ENCODE measurements at places on chromosomes 16 and 17.

GRCh38 chr17:20998571-20999043 lies 44.2 kb downstream of the USP22 start:
- DNase-seq = no peak

GRCh38 chr16:12747261-12747660 lies 56.4 kb downstream of the CPPED1 start:
- no peak for DNase-seq

DNA sequence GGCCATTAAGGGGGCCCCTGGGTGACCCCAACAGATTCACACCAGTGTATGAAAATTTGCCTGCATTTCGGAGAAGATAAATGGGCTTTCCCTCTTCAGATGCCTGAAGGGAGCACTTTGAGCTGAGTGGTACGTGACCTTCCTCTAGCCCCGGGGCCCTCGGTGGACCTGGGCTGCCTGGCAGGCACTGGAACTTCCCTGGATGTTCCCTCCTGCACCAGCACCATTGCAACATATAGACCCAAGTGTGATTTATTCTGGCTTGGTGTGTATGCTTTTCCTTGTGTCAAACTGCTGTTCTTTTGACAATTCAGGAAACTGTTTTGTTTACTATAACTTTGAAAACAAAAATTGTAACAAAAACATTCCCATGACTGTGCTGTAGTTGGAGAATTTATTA lies 93.8 kb downstream of the TNFRSF13B start:
- DNase-seq = no peak

DNA sequence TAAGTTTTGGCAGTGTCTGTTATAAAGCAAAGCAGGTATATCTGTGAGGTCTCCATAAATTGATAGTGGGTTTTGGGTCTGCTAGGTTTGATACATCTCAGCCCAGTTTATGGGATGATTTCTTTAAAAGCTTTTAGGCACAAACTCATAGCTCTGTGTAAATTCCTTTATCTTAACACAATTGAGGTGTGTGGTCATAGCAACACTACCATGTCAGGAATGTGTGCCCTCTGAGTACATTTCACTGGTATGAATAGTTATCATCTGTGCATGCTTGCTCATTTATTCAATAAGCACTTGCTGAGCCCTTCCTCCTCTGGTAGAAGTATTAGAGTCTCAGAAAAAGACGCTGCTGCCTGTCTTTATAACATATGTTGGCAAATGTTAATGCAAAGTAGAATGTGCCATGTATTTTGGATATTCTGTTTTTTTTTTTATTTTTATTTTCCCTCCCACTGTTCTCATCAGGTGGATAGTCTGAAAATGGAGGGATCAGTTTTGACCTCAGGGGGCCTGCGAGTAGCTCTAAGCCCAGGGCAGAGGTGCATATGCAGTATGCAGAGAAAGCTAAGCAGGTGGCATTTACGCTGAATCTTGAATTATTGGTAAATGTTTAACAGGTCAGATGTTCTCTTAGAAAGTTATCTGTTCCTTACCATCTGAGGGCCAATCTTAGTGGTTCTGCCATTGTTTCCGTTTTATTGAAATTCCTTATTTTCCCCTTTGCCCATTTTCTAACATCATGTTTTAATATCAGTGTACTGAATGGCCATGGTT lies 90.7 kb downstream of the WNT3 start:
- DNase-seq = no peak

- no peak for DNase-seq
Measured at GRCh38 chr17:59436900-59437299, 105.4 kb downstream of the YPEL2 start.

DNA sequence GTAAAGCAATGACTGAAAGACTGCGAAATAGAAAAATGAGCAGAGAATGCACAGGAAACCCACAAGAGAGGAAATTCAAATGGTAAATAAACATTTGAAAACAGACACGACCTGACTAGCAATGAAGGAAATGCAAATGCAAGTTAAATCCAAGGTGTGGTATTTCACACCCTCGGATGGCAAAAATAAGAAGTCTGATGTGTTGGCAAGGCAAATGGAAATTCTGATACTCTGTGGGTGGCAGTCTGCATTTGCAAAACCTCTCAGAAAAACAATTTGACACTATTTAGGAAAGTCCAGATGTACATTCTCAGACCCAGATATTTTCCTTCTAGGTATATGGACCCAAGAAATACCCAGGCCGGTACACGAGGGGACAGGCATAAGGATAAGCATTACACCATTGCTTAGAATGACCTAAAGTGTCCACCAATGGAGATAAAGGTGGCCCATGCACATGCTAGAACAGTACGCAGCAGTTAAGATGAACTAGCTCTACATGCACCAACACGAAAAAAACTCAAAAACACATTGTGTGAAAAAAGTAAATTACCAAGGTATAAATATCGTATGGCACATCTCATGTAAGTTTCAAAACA lies 116.7 kb downstream of the GAS7 start:
- no peak for DNase-seq

DNA sequence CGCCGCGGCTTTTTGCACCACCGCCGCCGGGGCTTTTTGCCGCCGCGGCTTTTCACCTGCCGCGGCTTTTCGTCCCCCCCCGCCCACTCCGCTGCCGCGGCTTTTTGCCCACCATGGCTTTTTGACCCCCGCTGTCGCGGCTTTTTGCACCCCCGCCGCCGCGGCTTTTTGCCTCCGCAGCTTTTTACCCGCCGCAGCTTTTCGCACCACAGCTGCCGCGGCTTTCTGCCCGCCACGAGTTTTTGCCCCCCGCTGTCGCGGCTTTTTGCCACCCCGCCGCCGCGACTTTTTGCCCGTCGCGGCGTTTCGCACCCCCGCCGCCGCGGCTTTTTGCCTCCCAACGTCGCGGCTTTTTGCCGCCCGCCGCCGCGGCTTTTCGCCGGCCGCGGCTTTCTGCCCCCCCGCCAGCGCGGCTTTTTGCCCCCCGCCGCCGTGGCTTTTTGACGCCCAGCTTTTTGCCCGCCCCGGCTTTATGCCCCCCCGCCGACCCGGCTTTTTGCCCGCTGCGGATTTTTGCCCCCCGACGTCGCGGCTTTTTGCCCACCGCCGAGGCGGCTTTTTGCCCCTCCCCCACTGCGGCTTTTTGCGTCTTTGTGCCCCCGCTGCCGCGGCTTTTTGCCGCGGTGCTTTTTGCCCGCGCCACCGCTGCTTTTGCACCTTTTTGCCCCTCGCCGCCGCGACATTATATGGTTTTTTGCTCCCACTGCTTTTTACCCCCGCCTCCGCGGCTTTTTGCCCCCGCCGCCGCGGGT lies 1343.6 kb downstream of the TP53TG3F start:
- no peak for DNase-seq

GRCh38 chr16:85967111-85967510 lies 68.1 kb downstream of the IRF8 start:
- no peak for DNase-seq

GRCh38 chr17:72338847-72339790 lies 218.3 kb downstream of the SOX9 start:
- DNase-seq = no peak

- no peak for DNase-seq
Measured at GRCh38 chr16:57343221-57343620, 15.4 kb upstream of the CCL22 start.

DNA sequence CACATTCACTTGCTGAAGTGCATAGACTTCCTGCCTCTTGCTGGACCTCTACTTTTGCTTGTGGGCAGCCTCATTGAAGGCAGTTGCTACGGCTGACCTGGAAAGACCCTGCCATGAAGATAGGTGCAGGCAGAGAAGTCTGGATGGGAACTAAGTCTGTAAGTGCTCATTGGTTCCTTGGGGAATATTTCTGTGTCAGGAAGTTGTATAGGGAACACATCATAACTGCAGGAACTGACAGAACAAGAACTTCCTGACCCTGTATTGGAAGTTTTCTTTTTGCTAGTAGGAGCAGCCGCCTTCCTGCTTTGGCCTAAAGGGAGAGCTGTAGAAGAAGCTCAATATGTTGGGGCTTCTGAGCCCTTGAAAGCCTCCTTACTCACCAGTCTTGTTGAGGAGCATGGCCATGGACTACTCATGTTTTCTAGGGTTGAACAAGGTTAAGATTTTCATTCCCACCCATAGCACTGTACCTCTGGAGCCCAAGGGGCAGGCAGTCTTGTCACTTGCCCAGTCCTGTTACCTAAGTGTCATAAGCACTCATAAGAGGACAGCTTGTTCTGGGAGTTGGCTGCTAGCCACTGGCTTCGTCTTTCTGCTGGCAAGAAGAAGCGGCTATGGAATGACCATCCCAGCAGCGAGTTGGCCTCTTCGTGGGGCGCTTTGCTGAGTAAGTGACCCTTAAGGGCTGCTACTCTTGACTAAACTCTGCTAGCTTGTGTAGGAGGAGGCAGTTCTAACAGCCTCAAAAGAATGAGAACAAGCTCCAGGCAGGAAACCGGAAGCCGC lies 7.2 kb downstream of the UBFD1 start:
- DNase-seq = no peak

GRCh38 chr17:6160232-6160555 lies 90.0 kb downstream of the WSCD1 start:
- DNase-seq = no peak

DNA sequence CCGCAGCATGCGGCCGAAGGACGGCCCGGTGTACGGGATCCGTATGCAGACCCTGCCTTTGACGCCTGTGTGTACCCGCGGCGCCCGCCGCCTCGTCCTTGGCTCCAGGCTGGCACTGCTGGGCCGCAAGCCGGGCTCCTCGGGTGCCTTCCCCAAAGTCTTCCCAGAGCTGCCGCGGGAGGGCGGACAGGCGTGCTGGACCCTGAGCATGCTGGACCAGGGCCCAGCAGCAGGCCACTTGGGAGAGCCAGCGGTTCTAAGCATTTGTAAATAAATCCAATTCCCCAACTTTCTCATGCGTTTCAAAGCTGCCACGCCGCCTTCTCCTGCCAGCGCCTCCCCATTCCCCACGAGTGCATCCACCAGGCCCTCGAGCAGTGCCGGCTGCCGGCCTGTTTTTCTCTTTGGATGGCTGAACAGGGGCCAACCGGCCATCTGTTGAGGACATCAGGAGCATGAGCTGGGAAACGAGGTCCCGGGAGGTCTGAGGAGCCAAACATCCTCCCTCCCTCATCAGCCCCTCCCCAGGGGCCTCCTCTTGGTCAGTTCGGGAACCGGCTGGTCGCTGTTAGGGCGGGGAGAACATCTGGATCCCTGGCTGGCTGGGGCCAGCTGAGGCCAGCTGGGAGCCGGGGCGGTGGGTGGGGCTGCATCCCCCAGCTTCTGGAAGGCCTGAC lies 20.5 kb upstream of the PABPN1L start:
- DNase-seq = no peak

- DNase-seq = no peak
Measured at GRCh38 chr16:66377324-66377723, 10.8 kb downstream of the CDH5 start.

DNA sequence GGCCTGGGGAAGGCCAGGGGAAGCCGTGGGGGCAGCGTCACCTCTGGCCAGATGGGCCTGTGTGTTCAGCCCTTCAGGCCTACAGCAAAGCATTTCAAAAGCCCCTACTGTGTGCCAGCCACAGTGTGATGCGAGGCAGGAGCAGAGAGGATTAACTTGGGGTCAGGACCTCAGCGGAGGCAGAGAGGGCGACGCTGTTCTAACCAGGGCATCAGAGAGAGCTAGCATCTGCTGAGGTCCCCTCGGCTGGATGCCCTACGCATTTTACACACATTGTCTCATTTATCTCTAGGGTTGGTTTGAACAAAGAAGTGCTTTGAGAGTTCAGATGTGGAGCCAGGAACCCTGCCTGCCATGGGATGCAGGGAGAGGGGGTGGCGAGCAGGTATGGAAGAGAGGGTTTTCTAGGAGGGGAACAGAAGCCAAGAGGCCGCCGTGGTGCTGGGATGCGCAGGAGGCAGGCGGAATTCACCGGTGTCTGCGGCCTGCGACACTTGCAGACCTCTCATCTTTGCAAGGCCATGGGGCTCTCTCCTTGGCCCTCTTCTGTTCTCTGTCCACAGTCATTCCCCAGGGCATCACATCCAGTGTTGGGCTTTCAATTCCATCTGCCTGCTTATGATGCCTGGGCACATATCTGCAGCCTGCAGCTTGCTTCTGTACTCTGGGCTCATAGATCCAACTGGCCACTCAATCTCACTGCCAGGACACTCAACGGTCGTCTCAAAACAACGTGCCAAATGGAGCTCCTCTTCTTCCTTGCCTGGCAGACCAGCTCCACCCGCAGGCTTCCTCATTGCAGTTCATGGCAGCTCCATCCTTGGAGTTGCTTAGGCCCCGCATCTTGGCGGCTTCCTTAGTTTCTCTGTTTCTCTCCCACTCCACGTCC lies 8.1 kb upstream of the NKD1 start:
- DNase-seq = no peak

GRCh38 chr17:43536236-43536992 lies 9.7 kb downstream of the ETV4 start:
- no peak for DNase-seq

- no peak for DNase-seq
Measured at GRCh38 chr17:65560628-65561451, 608 bp downstream of the AXIN2 start.

GRCh38 chr16:72362973-72363372 lies 191.0 kb upstream of the PMFBP1 start:
- DNase-seq = no peak

DNA sequence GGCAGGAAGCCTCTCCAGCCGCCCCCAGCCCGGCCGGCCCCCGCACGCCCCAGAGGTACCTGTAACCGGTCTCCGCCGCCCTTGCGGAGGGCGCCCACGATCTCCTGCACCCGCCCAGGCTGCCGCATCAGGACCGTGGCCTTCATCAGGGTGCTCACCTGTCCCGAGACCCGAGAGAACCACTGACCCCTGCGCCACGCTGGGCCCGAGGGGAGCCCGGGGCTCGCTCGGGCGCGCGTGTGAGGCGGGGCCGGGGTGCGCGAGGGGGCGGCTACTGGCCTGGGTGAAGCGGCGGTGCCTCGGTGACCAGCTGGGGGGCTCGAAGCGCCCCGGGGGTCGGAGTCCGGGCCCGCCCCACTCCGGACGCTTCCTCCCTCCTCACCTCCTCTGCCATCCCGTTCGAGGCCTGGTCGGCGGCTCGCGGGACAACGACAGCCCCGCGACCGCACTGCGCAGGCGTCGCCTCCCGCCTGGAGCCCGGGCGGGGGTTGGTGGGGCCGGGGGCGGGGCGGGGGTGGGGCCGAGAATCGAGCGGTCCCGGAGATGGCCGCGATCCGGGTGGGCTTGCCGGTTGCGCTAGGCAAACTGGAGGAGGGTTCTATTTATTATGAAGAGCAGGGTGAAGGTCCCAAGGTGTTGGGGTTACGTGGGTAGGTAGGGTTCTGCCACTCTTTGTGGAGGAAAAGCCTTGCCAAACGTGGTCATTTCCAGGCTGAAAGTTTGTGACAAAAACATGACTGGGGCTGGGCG lies at the start of gene NT5C3B:
NT5C3B (minus strand) TSS at position 433 of the 750 bp plus-strand sequence; CDS start at position 394, 39 bp downstream.
- DNase-seq = no peak
